ENCODE measurements at places on chromosomes 7 and 10.
A peak's percentile ranks its signal among the peaks of the same experiment; 100 is the strongest.

GRCh38 chr10:86756511-86757112 is at the start of gene BMPR1A:
BMPR1A (plus strand) TSS chr10:86756619; CDS start chr10:86876019, 119,400 bp downstream.
- no peak for DNase-seq

GRCh38 chr10:60950300-60950699 is 6.3 kb upstream of the RHOBTB1 start:
- no peak for DNase-seq

DNA sequence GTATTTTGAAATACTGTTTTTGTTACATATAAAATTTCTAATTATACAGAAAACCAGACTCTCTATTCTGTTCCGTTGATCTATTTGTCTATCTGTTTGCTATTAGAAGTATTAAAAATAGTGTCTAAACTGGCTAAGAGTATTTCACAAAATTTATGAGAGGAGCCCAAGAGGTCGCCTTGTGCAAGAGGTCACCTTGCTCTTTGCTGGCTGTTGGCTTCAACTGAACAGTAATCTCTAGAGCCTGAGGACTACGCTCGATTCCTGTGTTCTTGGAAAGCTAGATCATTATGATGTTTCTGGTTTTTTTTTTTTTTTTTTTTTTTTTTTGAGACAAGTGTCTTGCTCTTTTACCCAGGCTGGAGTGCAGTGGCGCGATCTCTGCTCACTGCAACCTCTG is 428.6 kb downstream of the LRMDA start:
- DNase-seq, result no peak

DNA sequence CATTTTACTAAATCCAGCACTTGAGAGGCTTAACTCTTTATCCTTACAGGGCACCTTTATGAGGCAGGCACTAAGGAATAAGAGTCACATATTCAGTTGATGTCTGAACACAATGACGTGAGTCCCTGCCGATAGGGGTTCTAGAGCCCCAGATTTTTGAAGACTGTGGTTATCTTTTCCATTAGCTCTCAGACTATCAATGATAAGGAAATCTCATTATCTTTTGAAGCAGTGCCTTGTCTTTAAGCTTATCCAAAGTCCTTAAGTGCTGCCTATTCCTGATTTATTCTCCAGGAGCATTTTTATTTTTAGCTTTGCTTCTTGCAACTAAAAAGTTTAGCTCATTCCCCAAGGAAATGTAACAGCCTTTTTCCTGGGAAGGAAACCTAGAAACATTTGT is 444.1 kb upstream of the LRRN3 start:
- DNase-seq, result no peak

GRCh38 chr7:73856941-73857340 is 4.0 kb upstream of the TMEM270 start:
- DNase-seq, result no peak

- DNase-seq, result no peak
Observed at GRCh38 chr7:1843921-1844335, 173.9 kb downstream of the ELFN1 start.

- no peak for DNase-seq
Observed at GRCh38 chr7:133850497-133851280, 276.5 kb upstream of the LRGUK start.

- DNase-seq, result no peak
Observed at GRCh38 chr10:85832988-85833387, 533.6 kb downstream of the GRID1 start.

DNA sequence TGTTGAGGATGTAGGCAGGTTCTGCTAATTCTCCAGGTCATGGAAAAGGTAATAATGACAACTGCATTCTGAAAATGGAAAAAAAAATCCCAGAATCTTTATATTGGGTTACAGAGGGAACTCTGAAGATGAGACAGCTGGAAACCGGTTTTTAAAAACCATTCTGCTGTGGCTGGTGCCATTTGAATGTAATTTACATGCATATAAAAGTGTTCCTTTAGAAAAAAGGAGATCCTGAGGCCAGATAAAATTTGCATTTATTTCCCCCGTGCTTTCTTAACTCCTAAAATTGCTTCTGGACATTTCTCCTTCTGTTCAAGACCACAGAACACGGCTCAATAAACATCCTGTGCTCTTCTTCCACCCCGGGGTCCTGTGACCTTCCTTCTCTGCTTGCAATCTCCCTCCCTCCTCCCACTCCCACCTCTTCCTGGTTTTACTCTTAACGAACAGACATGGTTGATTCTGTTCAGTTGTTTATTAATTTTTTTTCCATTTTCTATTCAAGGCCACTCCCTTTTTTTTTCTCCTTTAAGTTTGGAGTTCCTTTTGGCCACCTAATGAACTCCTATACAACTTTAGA is 41.6 kb downstream of the SH2D4B start:
- DNase-seq, result no peak

GRCh38 chr10:49365275-49365674 is 30.6 kb downstream of the DRGX start:
- DNase-seq, result no peak

- peak; percentile 10 for DNase-seq
Observed at GRCh38 chr7:97971120-97971989, 18.6 kb downstream of the OCM2 start.

- DNase-seq, result no peak
Observed at GRCh38 chr7:152756116-152756515, 3.4 kb upstream of the ACTR3B start.

DNA sequence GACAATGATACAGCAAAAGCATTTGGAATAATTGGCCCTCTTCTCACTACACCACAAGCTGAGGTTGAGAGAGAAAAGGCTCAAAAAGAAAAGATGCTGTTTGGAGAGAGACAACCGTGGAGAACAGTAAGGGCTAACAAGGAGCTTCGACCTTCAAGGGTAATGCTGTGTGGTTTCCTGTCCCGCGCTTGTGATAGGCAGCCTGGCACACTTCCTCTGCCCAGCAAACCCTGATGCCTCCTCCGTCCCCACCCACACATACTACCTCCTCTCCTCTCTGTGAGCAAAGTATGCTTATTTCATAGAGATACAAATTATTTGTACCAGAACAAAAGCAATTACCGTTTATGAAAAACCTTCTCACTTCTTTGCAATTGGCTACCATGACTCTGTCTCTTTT is 755.4 kb downstream of the KCNMA1 start:
- no peak for DNase-seq

GRCh38 chr10:4018054-4018511 is 233.1 kb upstream of the KLF6 start:
- no peak for DNase-seq

- no peak for DNase-seq
Observed at GRCh38 chr7:151494298-151495284, 25.1 kb downstream of the RHEB start.

DNA sequence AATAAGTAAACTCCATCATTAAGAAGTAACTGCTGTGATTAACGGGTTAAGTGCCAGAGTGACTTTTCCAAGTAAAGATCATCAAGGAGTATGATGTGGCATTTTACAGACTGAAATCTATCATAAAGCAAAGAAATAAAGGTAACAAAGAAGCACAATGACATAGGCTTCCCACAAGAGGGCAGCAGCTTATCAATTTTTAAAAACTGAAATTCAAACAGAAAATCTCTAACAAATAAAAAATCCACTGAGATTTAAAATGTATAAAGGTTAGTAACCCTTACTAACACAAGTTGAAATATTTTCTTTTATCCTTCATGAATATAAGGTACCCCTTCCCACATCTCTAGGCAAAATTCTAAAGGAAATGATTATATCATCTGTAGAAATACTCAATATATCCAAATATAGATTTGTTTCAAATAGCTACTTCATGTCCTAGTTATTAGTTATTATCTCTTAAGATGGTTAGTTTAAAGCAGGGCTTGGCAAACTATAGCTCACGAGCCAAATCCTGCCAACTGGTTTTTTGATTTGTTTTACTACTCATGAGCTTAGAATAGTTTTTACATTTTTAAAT is 29.2 kb downstream of the FAM3C start:
- DNase-seq, result no peak

- DNase-seq, result no peak
Observed at GRCh38 chr10:4291990-4292389, 507.0 kb upstream of the KLF6 start.

GRCh38 chr10:84214046-84214572 is 11.2 kb downstream of the LRIT2 start:
- no peak for DNase-seq

DNA sequence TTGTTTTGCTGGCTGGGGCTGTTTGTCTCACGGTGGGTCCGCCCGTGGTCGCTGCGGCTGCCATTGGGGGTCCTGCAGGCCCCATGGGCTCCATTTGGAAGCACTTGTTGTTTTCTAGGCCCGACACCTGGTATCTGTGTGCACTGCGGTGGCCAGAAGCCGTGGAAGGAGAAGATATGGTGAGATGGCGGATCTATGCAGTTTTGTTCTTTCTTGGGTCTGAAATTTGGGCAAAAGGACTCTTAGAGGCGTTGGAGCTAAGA is 109.5 kb upstream of the SHH start:
- no peak for DNase-seq

GRCh38 chr7:46003896-46004875 is 83.1 kb upstream of the IGFBP3 start:
- no peak for DNase-seq

DNA sequence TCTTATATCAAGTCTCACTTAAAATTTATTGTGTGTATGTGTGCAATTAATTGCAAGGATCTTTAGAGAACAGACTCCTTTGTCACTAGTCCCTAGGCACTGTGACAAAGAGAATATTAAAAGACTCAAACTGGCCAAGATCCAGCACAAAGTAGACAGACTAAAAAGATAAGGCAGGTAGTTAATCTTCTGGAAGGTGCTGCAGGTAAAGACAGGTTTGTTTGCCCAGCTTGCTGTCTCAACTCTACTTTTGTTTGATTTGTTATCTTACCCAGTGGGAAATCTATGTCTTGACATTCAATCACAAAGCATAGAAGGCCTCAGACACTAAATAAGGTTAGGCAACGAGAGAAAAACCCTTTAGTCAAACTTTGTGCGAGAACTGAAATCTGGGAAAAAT is 807.9 kb upstream of the LRRN3 start:
- no peak for DNase-seq

DNA sequence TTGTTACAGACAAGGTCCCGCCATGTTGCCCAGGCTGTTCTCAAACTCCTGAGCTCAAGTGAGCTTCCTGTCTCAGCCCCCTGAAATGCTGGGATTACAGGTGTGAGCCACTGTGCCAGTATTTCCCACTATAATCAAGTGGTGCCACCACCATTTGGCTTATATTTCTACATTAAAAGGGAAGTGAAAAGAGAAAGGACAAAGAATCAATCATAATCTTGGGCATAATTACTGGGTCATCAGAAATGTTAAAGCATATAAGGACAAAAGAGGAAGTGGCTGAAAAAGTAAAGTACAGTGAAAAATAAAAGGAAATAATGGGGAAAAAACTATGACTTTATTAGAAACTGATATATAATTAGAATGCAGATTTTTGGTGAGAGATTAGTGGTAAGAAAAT is 25.7 kb upstream of the ENTPD1 start:
- DNase-seq, result no peak

DNA sequence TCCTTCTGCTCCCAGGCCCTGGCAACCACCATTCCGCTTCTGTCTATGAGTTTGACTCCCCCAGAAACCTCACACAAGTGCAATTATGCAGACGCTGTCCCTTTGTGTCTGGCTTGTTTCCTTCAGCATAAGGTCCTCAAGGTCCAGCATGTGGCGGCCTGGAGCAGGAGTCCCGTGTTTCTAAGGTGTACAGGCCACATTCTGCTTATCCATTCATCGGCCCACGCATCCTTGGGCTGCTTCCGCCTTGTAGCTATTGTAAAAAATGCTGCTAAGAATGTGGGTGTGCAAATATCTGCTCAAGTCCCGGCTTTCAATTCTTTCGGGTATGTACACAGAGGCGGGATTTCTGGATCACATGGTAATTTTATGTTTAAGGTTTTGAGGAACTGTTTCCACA is 38.2 kb downstream of the ESYT2 start:
- no peak for DNase-seq

- peak; percentile 22 for DNase-seq
Observed at GRCh38 chr7:32915041-32915536, 23.5 kb upstream of the KBTBD2 start.

- no peak for DNase-seq
Observed at GRCh38 chr10:34181553-34182300, 633.4 kb downstream of the PARD3 start.

DNA sequence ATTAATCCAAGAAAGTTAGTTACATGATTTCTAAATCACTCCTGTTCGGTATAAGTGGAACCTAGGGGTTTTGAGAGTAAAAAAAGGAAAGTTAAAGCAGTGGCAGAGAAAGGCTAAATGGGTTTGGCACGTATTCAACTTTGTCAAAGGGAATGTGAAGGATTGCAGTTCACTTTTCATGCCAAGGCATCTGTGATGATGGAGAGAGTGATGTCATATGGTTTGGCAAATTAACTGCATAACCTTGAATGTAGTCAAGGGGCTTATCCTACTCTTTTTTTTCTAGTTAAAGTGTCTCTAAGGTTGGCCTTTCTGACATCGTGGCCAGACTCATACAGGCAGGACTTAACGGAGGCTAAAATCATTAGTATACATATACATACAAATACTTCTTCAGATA is 277.8 kb downstream of the EXOC4 start:
- DNase-seq, result no peak

- no peak for DNase-seq
Observed at GRCh38 chr7:101035941-101036340, 16.1 kb downstream of the MUC17 start.

- DNase-seq, result no peak
Observed at GRCh38 chr10:79100771-79101170, 32.0 kb downstream of the ZMIZ1 start.

GRCh38 chr7:50396856-50397255 is 53.3 kb downstream of the FIGNL1 start:
- DNase-seq, result no peak

DNA sequence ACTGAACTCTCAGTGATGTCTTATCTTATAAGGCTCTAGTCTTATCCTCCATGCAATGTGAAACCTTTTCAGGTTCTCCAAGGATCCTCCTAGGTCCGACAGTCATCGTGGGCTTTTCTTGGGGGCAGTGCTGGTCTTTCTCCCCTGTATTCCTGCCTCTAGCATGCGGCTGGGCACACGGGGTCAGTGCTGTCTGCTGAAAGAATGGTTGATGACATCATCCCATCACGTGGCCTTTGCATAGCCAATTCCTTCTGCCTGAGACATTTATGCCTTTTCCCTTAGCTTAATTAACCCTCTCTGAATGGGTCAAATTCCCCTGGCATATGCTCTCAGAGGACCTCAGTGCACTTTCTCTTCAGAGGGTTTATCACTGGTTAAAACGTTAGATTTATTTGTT is 27.0 kb upstream of the KCNK18 start:
- DNase-seq, result no peak

GRCh38 chr7:82600531-82600930 is 157.0 kb upstream of the CACNA2D1 start:
- no peak for DNase-seq

DNA sequence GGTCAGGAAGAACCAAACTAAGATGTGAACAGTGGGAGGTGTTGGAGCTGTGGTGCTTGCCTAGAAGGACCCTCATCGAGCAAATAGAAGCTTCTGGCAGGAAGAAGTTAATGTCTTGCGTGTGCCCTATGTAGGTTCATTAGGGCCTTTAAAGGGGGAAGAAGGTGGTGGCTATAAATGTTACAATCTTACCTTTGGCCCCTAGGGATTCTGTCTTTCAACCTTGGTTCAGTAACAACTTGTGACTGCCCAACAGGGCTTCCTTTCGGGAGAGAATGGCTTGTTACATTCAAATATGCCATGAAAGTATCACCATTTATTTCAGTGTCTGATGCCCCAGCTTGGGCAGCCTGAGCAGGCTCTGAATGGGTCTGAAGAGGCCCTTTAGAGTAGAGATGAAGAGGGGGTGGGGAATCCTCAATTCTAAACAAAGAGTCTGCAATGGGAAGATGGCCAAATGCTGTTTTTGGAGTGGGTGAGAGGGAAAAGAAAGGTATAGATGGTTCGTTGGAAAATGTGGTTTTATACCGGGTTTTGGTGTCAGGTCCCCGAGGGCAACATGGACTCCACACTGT is 108.0 kb downstream of the TCF7L2 start:
- DNase-seq, result no peak

Data from stimulated activated CD4-positive, alpha-beta T cell treated with anti-CD3 and anti-CD28 coated beads, Interleukin-1b, Interleukin-23, amount 100 ng/mL, for 48 hours (primary cell).